ENCODE measurements at places on chromosomes 3 and 15. TPM values are rescaled to one million over a fixed set of nuclear protein-coding genes. Genes with fewer than 3 reads are reported as not detected.

- no peak for DNase-seq
Observed at GRCh38 chr3:177108648-177109047, 88.6 kb downstream of the TBL1XR1 start.

GRCh38 chr15:39613271-39613670 lies 32.4 kb downstream of the THBS1 start:
- no peak for DNase-seq

The CMSS1 gene
- 10.5 TPM for total RNA-seq

- DNase-seq = no peak
Observed at GRCh38 chr15:39959411-39959810, 25.5 kb downstream of the EIF2AK4 start.

GRCh38 chr15:58535894-58536293 lies 104.1 kb downstream of the LIPC start:
- DNase-seq = no peak

All from esophagus squamous epithelium (tissue), 5 donors.